ENCODE measurements at places on chromosomes 12 and 14.

GRCh38 chr12:14239935-14240872 is 125.3 kb upstream of the ATF7IP start:
- DNase-seq, result no peak

DNA sequence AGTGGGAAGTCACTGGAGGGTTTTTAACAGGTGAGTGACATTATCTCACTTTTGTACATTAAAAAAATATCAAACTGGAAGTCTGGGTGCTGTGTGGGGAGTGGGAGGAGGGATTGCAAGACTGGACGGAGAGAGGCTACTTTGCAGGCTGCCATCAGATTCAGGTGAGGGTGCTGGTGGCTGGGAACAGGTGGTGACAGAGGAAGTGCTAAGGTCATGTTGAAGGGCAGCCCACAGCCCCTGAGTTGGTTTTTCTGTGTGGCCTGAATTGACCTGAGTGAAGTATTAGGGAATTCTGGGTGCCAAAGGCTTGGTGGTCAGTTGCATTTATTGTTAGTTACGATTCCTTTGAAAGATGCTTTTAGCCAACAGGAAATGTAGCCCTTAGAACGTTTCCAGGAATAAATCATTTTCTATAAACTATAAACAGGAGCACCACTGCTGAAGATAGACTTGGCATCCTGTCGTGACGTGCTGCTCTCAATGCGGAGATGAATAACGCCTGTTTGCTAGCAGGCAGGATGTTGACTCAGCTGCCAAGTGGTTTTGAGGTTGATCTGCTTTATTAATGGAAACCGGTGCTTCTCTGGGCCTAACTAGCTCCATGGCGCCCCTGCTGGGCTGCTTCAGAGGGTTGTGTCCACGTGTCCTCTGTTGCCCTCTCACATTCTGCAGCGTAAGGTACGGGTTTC is 707.5 kb upstream of the TMEM132C start:
- peak; percentile 98 for DNase-seq

- DNase-seq, result no peak
Observed at GRCh38 chr12:41697161-41697560, 447.5 kb downstream of the GXYLT1 start.

- DNase-seq, result no peak
Observed at GRCh38 chr14:103377522-103378037, 7.6 kb upstream of the MARK3 start.

- DNase-seq, result no peak
Observed at GRCh38 chr12:71646512-71646911, 17.1 kb downstream of the ZFC3H1 start.

All from AG10803 (cell line).